ENCODE measurements at places on chromosomes 13 and 19.

DNA sequence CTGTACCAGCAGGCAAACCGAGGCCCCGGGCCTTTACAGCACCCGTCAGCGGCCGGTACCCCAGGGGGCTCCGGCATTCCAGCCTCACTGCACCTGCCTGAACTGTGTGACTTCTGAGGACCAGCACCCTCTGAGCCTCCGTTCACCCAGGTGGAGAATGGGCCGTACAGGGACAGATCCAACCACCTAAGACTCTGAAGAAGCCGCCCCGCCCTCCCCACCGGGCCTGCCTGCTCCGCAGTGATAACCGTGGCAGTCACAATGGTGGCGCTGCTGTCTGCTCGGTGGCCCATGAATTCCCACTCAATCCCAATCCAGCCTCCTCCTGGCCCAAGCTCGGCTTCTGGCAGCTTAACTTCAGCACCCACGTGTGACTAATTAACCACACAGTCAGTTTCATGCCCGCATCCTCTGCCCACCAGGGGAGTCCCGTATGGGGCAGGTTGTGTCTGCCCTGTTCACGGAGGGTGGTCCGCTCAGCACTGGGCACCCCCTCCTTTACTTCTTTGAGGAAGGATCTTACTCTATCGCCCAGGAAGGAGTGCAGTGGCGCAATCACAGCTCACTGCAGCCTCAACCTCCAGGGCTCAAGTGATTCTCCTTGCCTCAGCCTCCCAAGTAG, 3.4 kb downstream of the TCF3 start:
- DNase-seq, result no peak

- DNase-seq, result no peak
These were observed 130.1 kb downstream of the KLF12 start for GRCh38 chr13:74004109-74004508.

DNA sequence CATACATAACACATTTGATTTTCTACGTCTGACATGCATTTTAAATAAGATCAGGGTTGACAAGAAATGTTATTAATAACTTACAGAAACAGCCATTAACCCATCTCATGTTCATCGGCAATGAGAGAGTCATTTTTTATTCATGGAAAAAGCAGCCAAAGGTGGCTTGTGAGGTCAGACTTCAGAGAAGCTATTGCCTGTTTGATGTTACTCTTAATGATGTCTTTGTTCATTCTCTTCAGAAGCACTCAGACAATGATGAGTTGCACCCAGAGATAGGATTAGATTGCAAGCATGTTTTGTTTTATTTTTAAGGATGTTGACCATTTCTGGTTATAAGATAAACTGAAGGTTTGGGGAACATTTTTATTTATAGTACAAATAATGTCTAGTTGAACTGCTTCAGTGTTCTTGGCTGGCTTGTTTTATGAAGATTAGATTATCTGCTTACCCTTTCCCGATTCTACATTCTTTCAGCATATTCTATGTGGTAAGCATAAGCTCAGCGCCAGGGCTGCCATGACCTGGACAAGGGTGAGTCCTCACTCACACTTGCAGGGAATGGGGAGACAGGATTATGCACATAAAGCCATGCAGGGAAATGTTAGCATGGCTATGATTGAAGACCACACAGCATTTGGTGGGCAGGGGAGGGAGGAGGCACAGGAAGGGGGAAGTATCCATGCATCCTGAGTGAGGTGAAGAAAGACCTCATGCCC, 288.1 kb downstream of the MTUS2 start:
- no peak for DNase-seq

- no peak for DNase-seq
These were observed 23.1 kb downstream of the MYH14 start for GRCh38 chr19:50226536-50226935.

GRCh38 chr13:80717776-80718175, 376.9 kb upstream of the SPRY2 start:
- DNase-seq, result no peak

Data from activated CD4-positive, alpha-beta T cell treated with anti-CD3 and anti-CD28 coated beads, Interleukin-2, amount 50 U/mL, for 48 hours (primary cell).